ENCODE measurements at places on chromosomes 2 and 18. TPM values are rescaled to one million over a fixed set of nuclear protein-coding genes. Genes with fewer than 3 reads are reported as not detected.

DNAJC5G gene
- total RNA-seq: 2.5 TPM

GALNT14 gene
- 11.2 TPM for total RNA-seq

KCNE4 gene
- total RNA-seq: not detected

PRSS56 gene
- not detected for total RNA-seq

POMC gene
- total RNA-seq: not detected

HES6 gene
- total RNA-seq: 47.8 TPM

SPDYA gene
- total RNA-seq: 1.2 TPM

SCN3A gene
- total RNA-seq: not detected

DNA sequence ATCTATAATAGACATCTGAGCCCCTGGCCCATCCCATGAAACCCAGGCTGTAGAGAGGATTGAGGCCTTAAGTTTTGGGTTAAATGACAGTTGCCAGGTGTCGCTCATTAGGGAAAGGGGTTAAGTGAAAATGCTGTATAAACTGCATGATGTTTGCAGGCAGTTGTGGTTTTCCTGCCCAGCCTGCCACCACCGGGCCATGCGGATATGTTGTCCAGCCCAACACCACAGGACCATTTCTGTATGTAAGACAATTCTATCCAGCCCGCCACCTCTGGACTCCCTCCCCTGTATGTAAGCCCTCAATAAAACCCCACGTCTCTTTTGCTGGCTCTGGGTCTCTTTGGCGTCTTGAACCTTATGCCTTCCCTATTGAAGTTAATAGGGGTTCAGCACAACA, 110.7 kb downstream of the XRCC5 start:
- no peak overlapping the region for H3K27ac ChIP-seq
- DNase-seq: no peak
- no peaks in the 10 kb centered on the region for H3K27me3 ChIP-seq
- H3K4me3 ChIP-seq: no peak overlapping the region
- no peaks in the 10 kb centered on the region for H3K36me3 ChIP-seq
- H3K4me1 ChIP-seq: no peaks in the 10 kb centered on the region

DNA sequence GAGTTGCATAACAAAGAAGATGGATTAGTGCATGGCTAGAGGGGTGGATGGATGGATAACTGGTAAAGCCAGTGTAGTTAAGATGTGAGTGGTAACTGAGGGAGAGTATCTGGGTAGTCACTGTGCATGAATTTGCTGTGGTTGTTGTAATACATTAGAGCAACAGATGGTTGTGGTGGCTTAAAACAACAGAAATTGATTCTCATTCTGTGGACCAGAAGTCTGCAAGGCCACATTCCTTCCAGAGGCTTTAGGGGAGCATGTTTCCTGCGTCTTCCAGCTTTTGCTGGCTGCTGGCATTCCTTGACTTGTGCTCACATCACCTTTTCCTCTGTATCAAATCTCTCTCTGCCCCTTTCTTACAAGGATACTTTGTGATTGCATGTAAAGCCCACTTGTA, 155.4 kb downstream of the ASB1 start:
- H3K27me3 ChIP-seq: no peaks in the 10 kb centered on the region
- no peak overlapping the region for H3K4me3 ChIP-seq
- H3K27ac ChIP-seq: no peak overlapping the region
- no peak for DNase-seq

DNA sequence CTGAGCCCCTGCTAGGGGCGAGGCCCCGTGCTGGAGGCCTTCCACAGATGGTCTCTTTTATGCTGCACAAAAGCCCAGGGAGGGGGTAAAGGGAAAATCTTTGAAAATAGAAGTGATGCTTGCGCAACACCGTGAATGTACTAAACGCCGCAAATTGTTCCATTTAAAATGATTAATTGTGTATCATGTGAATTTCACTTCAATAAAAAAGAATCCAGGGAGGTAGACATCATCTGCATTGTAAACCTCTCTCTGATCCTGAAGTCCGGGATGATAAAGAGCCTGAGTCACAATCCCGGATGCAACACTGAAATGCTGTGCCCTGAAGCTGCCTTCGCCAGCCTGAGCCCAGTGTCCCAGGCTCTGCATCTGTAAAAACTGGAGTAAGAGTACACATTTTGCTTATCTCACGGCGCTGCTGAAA, 107.7 kb upstream of the PPP1CB start:
- H3K4me1 ChIP-seq: no peaks in the 10 kb centered on the region
- no peaks in the 10 kb centered on the region for H3K27me3 ChIP-seq
- no peak for DNase-seq
- no peaks in the 10 kb centered on the region for H3K36me3 ChIP-seq
- no peak overlapping the region for H3K4me3 ChIP-seq
- H3K27ac ChIP-seq: no peak overlapping the region

DNA sequence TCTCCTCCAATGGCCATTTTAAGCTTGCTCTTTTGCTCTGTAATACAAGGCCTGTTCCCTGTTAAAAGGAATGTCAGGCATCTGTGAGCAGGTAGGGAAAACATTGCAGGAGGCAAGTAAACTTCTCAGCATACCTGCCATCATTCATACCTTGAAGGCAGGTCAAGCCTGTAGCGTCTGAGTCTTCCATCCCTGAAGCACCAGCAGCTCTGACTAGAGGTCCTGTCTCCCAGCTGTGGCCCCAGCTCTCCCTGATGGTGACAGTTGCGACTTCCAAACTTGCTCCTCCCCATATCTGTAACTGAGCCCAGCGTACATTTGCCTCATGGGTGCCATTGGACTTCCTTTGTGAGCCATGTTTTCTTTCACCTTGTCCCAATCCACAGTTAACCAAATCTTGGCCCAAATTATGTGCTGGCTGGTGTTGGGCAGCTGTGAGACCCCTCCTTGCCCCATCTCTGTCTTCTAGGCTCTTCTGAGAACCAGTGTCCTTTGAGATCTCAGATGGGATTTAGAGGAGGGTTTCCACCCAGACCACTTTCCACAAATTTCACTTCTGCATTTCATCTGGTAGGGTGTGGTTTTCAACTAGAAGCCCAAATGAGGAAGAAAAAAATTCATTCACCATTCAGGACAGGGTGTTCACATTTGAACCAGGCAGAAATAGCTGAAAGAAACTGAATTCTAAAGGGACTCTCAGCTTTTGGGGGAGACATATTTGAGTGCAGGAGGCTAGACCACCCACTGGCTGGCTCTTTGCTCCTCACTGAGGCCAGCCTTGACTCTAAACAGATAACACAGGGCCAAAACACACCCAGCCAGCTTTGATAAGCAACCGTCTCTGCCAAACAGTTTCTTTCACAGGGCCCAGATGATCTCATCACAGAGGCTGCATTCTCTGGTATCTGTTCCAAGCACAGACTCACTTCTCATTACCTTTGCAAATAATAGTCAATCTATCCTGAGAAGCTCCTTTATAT, 66.4 kb upstream of the MSH2 start:
- no peak for DNase-seq
- H3K4me1 ChIP-seq: peaks cover 21% of the 10 kb centered on the region
- no peaks in the 10 kb centered on the region for H3K27me3 ChIP-seq
- no peaks in the 10 kb centered on the region for H3K36me3 ChIP-seq

GRCh38 chr2:39902103-39902502, 123.0 kb upstream of the THUMPD2 start:
- DNase-seq: no peak
- H3K4me1 ChIP-seq: no peaks in the 10 kb centered on the region
- H3K27ac ChIP-seq: no peak overlapping the region
- H3K4me3 ChIP-seq: no peak overlapping the region
- no peaks in the 10 kb centered on the region for H3K36me3 ChIP-seq

DNA sequence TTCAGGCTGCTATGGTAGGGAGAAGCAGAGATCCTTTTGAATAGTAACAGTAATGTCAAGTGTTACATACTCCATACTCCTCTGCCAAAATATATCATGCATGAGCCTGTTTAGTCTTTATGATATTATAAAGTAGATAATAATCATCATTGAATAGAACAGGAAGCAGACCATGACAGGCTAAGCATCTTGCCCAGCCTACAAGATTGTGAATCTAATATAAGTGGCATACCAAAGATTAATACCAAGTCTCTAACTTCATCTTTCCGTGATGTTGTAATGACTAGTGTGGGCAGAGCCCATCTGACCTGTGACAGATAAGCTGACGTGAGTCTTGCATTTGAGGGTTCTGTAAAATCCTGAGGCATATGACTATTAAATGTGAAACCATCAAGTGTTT, 13.1 kb downstream of the NDUFB3 start:
- H3K36me3 ChIP-seq: 0 out of 2 replicates have a peak, but pooled peaks cover 6% of the 10 kb centered on the region
- H3K4me1 ChIP-seq: no peaks in the 10 kb centered on the region
- DNase-seq: no peak
- no peak overlapping the region for H3K4me3 ChIP-seq

DNA sequence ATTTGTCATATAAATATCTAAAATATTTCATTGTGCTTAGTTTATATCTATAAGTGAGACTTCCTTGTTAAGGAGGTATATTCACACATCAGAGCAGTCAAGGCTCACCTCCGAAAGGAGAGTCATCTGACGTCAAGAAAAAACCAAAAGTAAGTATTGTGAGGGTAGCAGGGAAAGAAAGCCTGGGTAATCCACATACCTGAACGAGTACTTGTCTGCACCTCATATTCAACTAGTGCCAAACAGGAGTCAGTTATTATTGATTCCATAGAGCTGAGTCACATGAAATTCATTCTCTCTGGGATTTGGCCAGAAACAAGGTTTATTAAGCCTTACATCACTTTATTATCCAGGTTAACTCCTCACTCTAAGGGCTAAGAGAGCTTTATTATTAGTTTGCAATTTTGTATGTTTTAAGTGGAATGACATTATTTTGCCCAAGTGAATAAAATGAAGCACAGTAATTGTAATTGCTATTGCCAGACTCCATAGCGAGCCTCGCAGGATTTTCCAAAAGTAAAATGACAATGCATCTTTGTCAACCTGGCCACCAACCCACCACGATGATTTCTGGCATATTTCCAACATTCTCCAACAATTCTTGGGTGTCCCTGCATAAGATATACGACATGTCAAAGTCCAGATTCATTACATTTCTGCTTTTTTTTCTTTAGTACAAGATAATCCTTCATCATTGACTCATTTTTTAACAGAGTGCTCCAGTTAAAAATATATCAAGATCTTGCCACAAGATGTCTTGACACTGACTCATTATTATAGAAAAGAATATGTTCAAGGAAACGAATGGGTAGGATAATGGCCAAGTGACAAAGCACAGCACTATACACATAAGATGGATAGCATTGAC, 1210.4 kb upstream of the ACVR2A start:
- DNase-seq: peak; percentile 72
- no peaks in the 10 kb centered on the region for H3K27me3 ChIP-seq
- H3K4me3 ChIP-seq: peak overlapping the region; percentile 6
- no peaks in the 10 kb centered on the region for H3K36me3 ChIP-seq
- H3K27ac ChIP-seq: no peak overlapping the region

DNA sequence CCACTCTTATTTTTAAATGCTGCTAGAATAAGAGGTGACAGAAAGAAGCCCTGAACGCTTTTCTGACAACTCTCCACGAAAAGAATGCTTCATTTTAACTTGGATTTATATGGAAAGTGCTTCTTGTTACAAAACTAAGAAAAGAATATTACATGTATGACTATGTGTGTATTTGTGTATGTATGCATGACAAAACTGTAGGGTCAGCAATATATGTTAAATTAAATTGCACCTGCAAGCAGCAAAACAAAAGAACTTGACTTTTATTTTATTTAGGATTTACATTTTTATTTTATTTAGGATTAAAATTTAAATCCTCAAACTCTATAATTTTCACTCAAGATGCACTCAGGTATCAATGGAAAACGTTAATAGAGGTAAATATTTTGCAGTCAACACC, 187.1 kb downstream of the NR4A2 start:
- H3K27me3 ChIP-seq: no peaks in the 10 kb centered on the region
- DNase-seq: no peak
- no peaks in the 10 kb centered on the region for H3K4me1 ChIP-seq
- H3K27ac ChIP-seq: no peak overlapping the region
- no peak overlapping the region for H3K4me3 ChIP-seq

- no peaks in the 10 kb centered on the region for H3K27me3 ChIP-seq
- no peak for DNase-seq
- H3K4me1 ChIP-seq: peaks cover 76% of the 10 kb centered on the region
- H3K4me3 ChIP-seq: peak overlapping the region; percentile 11
Observed at GRCh38 chr2:37589298-37589697, 82.1 kb downstream of the CDC42EP3 start.

- no peak overlapping the region for H3K4me3 ChIP-seq
- H3K36me3 ChIP-seq: no peaks in the 10 kb centered on the region
- H3K27me3 ChIP-seq: no peaks in the 10 kb centered on the region
- H3K27ac ChIP-seq: no peak overlapping the region
Observed at GRCh38 chr18:293536-293935, 25.7 kb upstream of the THOC1 start.

DNA sequence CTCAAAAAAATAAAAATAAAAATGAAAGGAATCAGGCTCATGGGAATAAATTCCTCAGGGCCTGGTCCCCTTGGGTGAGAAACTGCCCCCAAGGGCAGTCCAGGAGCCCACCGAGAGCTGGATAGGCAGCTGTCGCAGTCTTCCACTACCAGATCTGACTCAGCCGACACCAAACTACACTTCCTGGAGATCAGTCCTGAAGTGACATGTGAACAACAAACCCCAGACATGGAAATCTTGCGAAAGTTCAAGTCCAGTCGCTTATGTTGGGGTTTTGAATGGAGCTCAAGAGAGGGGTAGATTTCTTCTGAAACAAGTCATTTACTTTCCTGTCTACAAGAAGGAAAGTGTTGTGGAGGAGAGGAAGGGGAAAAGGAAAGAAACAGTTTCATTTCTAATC, 12.9 kb downstream of the ADCY3 start:
- H3K27me3 ChIP-seq: no peaks in the 10 kb centered on the region
- no peak for DNase-seq
- peaks cover 3% of the 10 kb centered on the region for H3K36me3 ChIP-seq
- H3K4me3 ChIP-seq: no peak overlapping the region
- H3K4me1 ChIP-seq: no peaks in the 10 kb centered on the region

GRCh38 chr2:237688081-237688480, 60.7 kb downstream of the LRRFIP1 start:
- peaks cover 32% of the 10 kb centered on the region for H3K4me1 ChIP-seq
- no peaks in the 10 kb centered on the region for H3K27me3 ChIP-seq
- no peak for DNase-seq
- no peaks in the 10 kb centered on the region for H3K36me3 ChIP-seq
- no peak overlapping the region for H3K27ac ChIP-seq

GRCh38 chr2:20164734-20165478, 60.0 kb downstream of the SDC1 start:
- H3K36me3 ChIP-seq: no peaks in the 10 kb centered on the region
- no peaks in the 10 kb centered on the region for H3K27me3 ChIP-seq
- H3K4me3 ChIP-seq: no peak overlapping the region
- no peaks in the 10 kb centered on the region for H3K4me1 ChIP-seq
- no peak overlapping the region for H3K27ac ChIP-seq

DNA sequence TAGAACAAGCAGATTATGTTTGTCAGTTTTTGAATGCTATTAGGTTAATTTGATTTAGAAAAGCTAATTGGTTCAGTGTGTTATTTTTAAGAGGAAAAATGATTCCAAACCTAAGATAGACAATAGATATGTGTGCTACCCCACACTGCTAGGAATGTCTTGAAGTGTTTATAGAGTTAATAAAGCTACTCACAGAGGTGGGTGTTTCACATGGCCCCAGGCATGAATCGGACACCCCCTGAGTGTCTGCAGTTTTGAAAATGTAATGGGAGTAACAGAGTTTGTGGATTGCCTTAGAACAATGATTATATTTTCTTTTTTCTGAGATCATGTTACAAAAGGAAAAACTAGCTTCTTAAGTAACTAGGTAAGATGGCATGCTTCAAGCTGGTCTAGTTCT, 348.3 kb downstream of the ADCYAP1 start:
- H3K4me1 ChIP-seq: no peaks in the 10 kb centered on the region
- no peaks in the 10 kb centered on the region for H3K36me3 ChIP-seq
- no peak overlapping the region for H3K27ac ChIP-seq
- no peaks in the 10 kb centered on the region for H3K27me3 ChIP-seq
- DNase-seq: no peak
